ENCODE measurements at places on chromosomes 7 and 10.
A peak's percentile ranks its signal among the peaks of the same experiment; 100 is the strongest.

GRCh38 chr10:130171196-130171595 lies 35.0 kb downstream of the GLRX3 start:
- DNase-seq, result no peak

DNA sequence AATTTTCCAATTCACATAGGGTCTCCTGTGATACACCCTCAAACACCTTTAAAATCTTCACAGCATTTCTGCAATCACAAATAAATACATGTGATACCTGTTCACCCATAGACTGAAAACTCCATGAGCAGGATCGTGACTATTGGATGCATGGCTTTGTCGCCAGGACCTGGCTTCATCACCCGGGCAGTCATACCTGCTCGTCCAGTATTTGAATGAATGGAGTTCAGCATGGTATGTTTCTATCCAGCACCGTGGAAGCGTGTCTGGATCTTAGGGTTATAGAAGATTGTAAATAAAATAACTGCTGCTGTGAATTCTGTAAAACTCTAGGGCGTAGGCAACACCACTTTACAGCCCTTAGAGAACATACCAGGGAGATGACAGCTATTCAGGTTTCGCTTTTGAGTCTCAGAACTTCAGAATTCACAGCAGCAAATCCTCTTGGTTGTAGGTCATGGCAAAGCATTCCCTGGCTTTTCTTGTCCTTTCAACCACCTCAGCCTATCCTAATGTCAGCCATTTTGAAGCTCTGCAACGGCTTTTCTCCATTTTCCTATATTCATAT lies 47.4 kb upstream of the USP6NL start:
- no peak for DNase-seq

DNA sequence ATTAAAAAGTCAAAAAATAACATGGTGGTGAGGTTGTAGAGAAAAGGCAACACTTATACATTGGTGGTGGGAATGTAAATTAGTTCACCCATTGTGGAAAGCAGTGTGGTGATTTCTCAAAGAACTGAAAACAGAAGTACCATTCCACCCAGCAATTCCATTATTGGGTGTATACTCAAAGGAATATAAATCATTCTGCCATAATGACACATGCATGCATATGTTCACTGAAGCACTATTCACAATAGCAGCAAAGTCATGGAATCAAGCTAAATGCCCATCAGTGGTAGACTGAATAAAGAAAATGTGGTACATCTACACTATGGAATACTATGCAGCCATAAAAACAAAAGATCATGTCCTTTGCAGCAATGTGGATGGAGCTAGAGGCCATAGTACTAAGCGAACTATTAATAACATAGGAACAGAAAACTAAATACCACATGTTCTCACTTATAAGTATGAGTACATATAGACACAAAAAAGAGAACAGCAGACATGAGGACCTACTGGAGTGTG lies 66.1 kb upstream of the MKLN1 start:
- no peak for DNase-seq

DNA sequence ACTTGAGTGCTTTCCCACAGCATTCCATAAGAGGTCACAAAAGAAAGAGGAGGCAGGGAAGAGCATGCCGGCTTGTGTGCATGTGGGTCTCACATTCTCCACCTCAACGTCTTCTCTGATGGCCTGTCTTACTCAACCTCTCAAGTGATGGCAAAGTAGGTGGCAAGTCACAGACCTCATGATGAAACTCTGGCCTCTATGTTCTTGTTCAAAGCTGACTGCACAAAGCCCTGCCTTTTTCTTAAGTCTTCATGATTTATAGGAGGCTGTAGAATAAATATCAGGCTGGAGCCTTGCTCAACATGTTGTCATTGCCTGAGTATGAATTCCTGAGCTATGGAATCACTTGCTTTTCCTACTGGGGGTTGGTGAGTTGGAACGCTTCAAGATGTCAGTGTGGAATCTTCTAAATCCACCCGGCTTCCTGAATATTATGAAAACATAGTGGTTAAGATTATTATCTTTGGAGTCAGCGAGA lies 213.6 kb upstream of the INHBA start:
- no peak for DNase-seq

GRCh38 chr7:137404660-137405317 lies 61.3 kb upstream of the PTN start:
- DNase-seq, result no peak

DNA sequence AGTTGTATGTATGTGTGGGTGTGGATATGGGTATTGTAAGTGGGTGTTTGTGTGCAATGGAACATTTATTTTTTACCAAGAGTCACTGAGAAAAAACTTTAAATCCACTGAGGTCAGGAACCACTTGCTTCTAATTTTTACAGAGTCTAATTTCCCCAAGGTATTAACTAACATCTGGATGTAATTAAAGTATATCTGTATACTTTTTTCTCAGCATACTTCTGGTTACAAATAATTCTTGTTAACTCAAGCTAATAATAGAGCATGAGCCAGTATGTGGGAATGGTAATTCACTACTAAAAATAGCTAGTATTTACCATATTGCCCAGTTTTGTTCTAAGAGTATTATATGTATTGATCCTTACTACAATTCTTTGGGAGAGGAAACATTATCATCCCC lies 24.6 kb upstream of the STEAP4 start:
- DNase-seq, result no peak

- DNase-seq, result no peak
Observed at GRCh38 chr10:22321924-22322640, 1.2 kb downstream of the BMI1 start.

- no peak for DNase-seq
Observed at GRCh38 chr7:11760372-11760771, 71.6 kb downstream of the THSD7A start.

- DNase-seq, result no peak
Observed at GRCh38 chr10:91705948-91706670, 73.2 kb upstream of the PPP1R3C start.

- DNase-seq, result no peak
Observed at GRCh38 chr10:23481363-23481961, 42.6 kb downstream of the OTUD1 start.

DNA sequence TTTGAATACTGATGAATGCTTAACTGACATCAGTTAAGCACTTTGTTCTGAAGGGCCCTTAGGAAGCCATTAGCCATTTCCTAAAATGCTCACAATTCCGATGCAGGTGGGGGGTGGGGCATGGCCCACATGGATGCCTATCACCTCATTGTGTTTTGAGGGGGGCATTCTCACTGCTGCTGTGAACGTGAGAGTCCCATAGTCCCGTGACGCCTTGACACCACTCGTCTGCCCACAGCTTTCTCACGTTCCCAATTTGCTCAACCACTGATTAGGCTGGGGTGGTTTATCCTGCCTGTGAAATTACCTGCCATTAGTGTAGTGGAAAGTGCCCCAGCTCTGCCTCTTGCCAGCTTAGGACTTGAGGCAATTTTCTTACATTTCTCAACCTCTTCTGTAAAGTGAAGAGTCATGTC lies 31.9 kb downstream of the DUSP5 start:
- DNase-seq, result peak; percentile 17

DNA sequence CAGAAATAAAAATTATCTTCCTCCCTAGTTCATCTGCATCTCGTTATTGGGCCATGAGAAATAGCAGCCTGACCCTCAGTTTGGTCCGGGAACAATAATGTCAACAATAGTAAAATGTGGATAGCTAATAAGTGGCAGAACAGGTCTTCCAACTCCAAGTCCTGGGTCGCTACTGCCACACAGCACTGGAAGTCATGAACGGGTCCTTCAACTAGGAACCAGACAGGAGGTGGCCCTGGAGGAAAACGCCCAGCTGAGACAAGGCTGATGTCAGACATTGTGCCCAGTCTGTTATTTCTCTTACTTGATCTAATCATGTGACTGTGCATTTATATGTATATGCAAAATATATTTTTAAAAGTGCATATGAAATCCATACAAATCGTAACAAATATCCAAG lies 51.8 kb downstream of the PYROXD2 start:
- no peak for DNase-seq

GRCh38 chr10:46094931-46095750 lies 49.1 kb upstream of the MSMB start:
- no peak for DNase-seq

DNA sequence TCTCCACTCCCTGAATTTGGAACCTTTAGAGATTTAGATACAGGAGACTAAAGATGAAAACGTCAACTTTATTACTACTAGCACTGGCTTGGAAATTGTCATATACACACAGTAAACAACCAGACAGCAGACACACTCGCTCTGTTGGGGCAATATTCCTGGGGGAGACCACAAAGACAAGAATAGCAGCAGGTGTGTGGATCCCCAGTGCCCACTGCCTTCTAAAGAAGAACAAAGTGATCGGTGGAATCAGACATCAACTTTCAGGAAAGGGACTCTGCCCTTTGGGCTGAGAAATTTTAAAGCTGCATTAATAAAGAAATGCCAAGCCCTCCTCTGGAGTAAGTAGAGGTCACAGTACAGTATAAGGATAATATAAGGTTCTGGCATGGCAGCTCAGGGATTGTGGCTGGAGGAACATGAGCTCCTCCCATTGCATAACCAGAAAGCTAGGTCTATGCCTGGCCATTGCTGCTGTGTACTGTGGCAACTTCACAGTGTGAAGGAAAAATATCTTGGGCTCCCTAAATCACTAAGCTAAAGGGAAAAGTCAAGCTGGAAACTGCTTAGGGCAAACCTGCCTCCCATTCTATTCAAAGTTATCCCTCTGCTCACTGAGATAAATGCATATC lies 57.1 kb upstream of the ANKRD1 start:
- no peak for DNase-seq

- no peak for DNase-seq
Observed at GRCh38 chr7:18393465-18394118, 102.0 kb upstream of the HDAC9 start.

DNA sequence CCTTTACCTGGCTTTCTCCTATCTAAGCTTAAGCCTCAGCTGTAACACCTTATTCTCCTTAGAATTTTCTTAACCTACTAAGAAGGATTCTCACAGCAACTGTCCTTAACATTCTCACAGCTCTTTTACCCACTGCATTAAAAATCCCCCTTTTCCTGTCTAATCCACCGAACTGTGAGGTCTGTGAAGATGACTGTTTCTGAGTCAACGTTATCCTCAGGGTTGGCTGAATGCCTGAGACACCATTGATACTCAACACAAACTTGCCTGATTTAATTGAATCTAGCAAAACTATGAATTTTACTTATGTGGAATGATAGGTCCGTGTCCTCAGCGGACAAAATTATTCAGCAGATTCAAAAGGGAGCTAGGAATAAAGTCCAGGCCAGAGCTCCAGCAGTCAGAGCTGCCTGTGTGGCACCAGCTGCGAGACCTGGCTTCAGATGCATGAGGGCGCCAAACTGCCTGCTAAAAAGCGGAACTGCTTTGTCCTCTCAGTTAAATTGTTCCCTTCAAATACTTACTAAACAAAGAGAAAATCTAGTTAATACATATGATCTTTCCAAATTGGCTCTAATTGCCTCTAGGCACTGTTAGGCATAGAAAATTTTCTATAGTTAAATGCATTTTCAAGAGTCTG lies 33.4 kb upstream of the VWDE start:
- no peak for DNase-seq

DNA sequence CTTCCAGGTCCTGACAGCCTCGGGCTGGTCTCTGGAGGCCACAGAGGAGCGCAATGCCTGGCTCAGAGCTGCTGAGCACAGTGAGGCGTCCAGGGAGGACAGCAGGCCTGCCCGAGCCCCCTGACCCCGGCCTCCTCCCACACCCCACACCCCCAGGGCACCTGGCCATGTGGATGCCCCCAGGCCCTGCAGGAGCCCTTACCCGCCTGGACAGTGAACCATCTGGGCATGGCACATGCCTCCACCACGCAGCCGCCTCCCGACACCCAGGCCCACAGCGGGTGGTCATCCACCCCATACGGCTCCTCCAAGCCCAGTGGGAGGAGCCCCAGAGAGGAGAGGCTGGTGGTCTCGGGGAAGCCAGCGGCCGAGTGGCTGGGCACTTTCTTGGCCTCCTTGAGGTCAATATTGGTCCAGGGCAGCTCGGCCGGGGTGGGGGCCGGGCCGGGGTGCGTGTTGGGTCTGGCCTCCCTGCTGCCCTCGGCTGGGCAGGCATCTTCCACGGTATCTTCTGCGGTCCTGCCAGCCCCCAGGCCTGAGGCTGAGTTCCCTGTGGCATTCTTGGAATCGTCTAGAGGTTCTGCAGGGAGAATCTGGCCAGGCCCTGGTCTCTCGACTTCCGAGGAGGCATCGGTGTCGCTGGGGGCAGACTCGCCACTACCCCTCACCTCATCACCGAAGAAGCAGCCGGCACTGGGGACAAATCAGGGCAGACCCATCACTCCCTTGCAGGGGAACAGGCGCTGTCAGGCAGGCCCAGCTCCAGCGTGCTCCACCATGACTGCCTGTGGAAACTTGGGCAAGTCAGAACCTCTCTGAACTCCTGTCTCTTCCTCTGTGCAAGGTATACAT lies 18.6 kb downstream of the TECPR1 start:
- no peak for DNase-seq

GRCh38 chr7:509426-510130 lies 10.1 kb downstream of the PDGFA start:
- DNase-seq, result no peak

DNA sequence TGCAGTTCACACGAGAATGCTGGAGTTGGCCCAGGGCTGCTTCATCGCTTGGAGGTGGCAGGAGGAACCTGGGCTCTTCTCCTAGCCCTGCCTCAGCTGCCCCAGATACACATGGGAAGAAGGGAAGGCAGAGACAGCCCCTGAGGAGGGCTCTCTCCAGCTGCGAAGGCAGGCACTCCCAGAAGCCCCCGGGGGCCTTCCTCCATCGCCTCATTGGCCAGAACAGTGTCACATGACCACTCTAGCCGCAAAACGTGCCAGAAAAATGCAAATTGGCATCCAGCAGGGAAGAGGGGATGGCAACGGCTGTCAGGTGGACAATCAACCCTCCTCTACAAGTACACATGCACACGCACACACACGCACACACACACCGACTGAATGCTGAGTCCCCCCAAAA lies 217.8 kb upstream of the FRMD4A start:
- DNase-seq, result no peak

- no peak for DNase-seq
Observed at GRCh38 chr10:4503076-4503475, 322.9 kb upstream of the AKR1E2 start.

DNA sequence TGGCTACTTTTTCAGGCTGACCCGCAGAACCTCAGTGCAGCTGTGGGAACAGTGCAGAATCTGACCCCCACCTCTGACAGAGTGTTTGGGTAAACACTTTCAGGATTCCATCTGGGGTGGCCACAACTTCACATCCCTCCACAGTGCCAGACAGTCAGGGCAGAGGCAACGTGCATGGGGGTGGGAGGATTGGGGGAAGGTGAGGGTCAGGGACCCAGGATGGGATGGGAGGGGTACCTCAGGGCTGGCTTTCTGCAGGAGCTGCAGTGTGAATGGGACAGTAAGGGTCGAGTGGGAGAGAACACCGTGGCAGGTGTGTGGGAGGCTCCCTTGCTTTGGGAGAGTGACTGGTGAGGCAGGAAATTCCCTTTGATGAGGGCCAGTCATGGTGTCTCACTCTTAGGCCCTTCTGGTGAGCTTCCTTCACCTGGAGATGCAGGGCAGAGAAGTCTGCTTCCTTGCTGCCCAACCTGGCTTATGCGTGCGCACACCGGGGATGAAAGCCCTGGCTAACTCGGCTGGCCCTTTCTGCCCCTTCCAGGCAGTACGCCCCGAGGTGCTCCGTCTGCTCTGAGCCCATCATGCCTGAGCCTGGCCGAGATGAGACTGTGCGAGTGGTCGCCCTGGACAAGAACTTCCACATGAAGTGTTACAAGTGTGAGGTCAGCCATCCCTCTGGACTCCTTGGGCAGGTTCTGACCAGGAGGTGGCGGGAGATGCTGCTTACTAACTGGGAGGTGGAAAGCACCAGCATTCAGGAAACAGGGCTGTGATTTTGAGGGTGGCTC lies 8.4 kb downstream of the ZYX start:
- no peak for DNase-seq

- DNase-seq, result no peak
Observed at GRCh38 chr7:47529826-47530555, 51.9 kb downstream of the TNS3 start.

GRCh38 chr10:103578782-103579382 lies 85.4 kb downstream of the NEURL1 start:
- DNase-seq, result no peak

Measured in stimulated activated CD8-positive, alpha-beta memory T cell treated with anti-CD3 and anti-CD28 coated beads, Interleukin-4, amount 100 ng/mL, for 24 hours (primary cell).